ENCODE measurements at places on chromosomes 3 and 15.

DNA sequence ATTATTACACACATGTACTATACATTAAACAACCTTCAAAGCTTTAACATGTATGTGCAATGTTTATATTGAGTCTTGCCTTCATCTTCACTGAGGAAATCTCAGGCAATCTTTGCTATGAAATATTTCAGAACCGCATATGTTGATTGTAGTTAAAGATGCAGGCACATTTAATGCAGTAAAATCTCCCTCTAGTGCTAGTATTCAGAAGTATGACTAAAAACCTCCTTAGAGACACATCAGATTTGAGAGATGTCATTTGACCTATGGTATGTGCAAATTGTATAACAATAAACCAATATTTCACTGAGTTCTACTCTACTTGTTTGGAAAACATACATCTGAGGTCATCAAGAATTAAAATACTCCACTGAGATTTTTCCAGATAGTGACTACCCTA, 123.8 kb upstream of the C15orf61 start:
- no peak for DNase-seq

- no peak for DNase-seq
Observed at GRCh38 chr15:60191821-60192220, 187.7 kb downstream of the FOXB1 start.

GRCh38 chr3:61268644-61269043, 17.4 kb upstream of the FHIT start:
- DNase-seq: no peak

- DNase-seq: no peak
Observed at GRCh38 chr3:16523778-16524177, 10.3 kb upstream of the RFTN1 start.

GRCh38 chr15:44775953-44776352, 39.6 kb downstream of the TRIM69 start:
- DNase-seq: no peak

- DNase-seq: no peak
Observed at GRCh38 chr15:62549345-62549970, 384.4 kb upstream of the C2CD4B start.

- no peak for DNase-seq
Observed at GRCh38 chr15:35722501-35722900, 176.5 kb upstream of the DPH6 start.

- DNase-seq: no peak
Observed at GRCh38 chr3:120331076-120331475, 18.1 kb downstream of the LRRC58 start.

DNA sequence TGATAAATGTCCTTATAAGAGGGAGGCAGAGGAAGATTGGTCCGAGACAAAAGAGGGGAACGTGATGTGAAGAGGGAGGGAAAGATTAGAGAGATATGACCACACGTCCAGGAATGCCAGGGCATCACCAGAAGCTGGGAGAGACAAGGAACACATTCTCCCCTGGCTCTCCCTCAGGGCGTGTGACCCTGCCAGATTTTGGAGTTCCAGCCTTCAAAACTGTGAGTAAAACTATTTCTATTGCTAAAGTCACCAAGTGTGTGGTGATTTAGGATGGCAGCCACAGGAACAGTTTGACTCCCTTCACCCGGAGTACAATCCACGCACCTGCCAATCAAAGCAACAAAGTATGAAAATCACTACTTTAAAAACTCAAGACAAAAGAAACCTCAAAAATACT, 32.1 kb upstream of the TJP1 start:
- no peak for DNase-seq

DNA sequence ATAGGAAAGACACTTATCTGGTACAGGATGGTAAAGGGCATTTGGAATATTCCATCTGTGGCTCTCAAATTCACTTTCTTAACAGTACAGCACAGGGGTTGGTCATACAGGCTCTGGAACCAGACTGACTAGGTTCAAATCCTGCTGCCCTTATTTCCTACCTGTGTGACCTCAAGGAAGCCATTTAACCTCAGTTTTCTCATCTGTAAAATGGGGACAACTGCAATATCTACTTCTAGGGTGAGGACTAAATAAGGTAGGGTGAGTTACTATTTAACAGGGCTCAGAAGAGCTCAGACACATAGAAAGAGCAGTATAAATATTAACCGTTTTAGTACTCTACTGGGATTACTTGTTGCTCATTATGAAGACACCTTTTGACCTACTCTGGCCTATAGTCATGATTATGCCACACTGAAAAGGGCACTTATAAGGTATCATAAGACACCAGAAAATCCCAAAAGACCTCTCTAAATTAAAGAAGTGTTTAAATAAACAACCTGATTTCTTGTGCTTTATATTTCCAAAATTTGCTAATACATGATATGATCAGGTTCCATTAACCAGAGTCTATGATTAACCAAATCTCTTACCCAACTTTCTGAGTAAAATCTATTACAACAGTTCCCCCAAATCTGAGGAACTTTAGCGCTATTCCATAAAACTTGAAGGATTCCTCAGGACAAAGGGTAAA, 6.5 kb downstream of the RFTN1 start:
- DNase-seq: no peak

DNA sequence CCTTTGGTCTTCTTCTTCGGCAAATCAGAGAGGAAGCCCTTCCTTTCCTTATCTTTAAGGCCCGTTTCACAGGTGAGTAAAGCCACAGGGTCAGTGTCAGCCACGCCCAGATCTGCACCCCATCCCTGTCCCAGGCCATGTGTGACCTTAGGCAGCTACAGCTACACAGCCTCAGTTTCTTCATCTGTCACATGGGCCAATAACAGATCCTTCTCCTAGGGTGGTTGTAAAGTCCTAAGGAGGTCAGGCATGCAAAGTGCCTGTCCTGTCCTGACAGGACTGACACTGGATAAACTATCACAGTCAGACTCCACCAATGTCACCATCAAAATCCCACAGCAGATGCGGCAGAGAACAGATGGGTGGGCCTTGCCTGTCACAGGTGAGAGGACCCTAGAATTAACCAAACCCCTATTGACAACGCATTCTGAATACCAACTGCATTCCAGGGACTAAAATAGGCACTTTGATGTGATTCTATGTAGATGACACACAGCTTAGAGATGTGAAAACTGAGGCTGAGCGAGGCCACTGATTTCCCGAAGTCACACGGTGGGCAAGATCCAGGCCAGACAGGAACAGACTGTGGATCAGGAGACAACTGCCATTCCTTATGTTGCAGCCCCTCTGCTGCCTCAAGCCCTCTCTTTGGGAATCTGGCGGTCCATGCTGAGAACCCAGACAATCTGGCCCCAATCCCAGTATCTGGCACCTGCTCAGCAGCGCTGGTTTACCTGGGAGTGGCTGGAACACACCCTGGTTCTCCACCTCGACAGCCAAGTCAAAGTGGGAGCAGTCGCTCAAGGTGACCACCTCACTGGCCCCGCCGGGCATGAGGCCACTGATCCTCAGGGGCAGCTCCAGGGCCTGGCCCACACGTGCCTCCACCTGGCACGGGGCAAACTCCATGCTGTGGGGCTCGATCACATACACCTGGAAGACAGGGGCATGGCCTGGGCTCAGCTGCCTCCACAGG, 48.7 kb downstream of the NUP210 start:
- no peak for DNase-seq

- no peak for DNase-seq
Observed at GRCh38 chr3:17176757-17177156, 292.0 kb downstream of the PLCL2 start.

DNA sequence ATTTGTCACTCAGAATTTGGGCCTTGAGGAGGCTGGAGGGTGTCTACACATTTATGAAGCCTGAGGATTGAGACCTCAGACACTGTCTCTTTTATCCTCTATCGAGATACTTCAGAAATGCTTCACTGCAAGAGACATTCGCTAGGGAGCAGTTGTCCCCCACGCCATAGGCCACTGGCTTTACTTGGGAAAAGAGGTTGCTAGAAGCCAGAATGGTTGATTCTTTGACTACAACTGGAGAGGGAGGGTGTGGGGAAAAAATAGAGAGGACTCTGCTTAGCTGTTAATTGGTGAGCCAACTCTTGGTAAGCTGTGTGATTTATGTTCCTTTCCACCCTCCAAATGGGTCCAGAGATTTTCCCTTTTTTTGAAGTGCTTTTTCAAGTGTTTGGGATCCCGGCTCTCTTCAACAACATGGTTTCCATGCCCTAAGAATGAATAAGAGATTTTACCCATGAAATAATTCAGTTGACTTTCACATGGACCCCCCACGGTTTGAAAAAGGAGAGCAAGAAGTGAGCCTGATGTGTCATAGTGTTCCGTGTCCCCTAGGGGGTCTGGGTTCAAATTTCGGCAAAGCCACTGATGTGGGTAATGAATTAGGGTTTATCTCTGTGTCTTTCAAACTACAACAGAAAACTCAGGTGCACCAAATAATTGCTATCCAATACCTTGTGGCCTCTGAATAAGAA, 2.7 kb downstream of the BOC start:
- no peak for DNase-seq

- no peak for DNase-seq
Observed at GRCh38 chr15:85454403-85454802, 74.0 kb downstream of the AKAP13 start.

DNA sequence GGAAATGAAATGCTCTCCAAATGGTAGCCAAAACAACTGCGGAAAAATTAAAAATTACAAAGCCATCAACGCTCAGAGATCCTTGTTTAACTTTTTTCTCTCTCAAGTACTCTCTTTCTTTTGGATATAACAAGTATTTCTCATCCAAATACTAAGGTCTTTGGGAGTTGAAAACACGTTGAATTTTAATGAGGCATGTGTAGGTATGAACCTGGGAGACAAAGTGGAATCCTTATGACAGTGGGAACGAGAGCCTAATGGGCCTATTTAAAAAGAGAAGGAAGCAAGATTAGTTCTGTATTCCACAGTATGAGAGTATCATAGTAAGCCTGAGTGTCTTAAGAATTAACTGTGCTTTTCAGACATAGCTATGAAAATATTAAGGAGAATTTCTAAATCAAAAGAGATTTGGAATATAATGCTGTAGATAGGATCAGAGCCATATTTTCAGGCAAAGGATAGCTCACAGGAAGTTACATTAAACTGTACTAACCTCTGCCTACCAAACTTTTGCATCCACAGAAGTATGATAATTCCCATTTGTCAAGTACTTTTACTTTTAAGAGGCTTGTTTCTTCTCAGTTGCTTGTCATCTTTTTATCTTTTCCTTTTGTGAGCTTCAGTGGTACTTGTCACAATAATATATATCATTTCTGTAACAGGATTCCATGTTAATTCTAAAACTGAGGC, 759 bp downstream of the CD96 start:
- no peak for DNase-seq

DNA sequence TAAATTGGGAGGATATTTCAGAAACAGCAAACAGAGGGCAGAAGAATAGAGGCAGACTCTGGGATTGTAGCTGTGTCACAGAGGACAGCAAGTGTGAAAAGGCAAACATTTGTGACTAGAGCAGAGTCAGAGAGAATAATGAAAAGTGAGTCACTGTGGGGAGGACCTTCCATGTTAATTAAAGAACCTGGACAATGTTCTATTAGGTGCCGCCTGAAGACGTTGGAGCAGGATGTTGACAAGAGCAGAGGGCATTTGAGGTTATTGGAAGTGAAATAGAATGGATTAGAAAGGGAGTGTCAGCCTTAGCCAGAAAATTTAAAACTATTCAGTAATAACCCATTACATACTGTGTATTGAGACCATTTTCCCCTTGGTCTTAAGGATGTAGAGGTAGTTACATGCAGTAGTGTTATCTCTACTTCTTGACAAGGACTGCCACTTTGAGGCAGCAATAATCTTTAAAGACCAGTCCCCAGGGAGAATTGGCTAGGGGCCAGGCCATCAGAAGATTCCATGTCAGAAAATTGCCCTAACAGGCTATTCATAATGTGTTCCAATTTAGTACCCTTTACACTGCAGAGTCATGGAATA, 5.8 kb downstream of the ACKR2 start:
- DNase-seq: no peak

DNA sequence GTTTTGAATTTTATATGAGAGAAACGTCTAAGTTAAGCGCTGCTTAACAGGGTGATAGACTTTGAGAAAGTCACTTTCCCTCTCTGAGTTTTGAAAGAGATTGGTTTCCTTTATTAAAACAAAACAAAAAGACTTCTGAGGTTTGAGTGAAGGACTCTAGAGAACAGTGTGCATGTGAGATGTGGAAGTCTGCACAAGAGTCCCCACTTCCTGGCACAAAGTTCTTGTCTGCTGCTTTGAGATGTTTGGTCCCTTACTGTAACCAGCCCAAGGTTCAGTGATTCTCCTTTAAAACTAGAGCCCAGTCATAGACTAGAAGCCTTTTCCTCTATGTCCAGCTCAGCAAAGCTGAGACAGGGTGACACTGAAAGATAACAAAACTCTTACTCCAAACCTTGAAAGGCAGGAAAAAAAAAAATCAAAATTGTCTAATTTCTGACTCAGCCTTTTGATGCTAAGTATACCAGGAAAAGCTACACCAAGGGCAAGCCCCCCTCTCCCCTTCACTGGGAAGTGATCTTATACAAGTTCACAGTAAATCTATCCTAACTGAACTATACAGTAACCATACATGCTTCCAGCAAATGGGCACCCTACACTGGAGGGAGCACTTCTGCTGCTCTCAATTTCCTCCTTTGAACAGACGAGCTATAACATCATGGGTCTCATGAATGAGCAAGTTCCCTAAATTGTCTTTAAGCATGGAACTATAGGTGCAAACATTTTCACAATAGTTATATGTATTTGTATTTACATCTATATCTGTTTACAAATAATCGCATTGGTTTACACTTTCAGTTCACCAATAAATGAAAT, 2.3 kb downstream of the POPDC2 start:
- DNase-seq: no peak

- DNase-seq: no peak
Observed at GRCh38 chr15:58492661-58493397, 61.0 kb downstream of the LIPC start.

DNA sequence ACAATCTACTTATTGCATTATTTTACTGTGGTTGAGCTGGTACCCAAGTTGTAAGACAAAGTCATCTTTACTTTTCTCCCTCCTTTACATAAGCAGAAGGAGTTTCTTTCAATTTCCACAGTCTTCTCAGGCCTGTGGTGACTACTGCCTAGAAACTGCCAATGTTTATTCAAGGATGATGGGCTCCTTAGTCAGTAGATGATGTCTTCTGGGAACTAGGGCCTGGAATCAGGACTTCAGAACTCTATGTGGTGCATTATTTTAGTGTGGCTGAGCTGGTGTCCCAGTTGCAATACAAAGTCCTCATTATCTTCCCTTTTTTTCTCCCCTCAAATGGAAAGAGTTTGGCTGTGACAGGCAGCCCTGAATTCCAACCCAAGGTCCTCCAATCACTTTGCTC, 1762.5 kb downstream of the SI start:
- DNase-seq: no peak

DNA sequence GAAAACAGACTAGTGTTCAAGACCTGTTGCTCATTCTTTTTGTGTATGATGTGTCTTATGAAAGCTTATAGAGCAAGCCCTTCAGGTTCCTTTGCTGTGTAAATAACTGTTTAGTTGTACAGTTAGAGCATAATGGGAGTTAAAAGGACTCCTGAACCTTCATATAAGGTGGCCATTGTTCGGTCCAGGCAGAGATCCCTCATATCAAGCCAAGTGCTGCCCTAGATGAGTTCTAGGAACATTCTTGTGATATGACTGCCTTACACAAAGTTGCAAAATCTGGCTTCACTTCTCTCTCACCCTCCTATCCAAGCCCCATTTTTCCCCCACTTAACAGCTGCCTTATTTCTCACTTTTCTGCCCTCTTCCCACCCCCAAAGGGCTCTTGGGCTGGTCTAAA, 26.9 kb downstream of the GYG1 start:
- no peak for DNase-seq

- DNase-seq: no peak
Observed at GRCh38 chr3:3847994-3848922, 49.0 kb downstream of the LRRN1 start.

GRCh38 chr15:74957476-74958035, 984 bp upstream of the RPP25 start:
- DNase-seq: no peak

- no peak for DNase-seq
Observed at GRCh38 chr3:23830869-23831484, 25.2 kb downstream of the UBE2E1 start.
